NCI-H187 treated with DMSO at 0.1 percent for 48 hours (cell line): ENCODE measurements at places on chromosomes 1 and 21.

DNA sequence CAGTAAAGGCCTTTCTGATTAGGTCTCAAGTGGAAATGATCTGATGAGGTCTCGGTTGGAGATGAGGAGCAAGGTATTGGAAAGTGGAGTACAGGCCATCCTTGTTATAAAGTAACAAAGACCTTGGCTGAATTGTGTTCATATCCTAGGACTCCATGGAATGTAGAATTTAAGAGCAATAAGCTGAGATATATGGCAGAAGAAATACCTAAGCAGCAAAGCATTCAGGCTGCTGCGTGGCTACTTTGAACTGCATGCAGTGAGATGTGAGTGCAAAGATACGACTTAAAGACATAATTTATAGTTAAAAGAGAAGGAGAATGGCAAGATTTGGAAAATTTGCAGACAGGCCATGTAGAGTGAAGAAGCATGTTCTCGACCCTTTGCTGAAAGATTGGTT, 11.2 kb upstream of the XPR1 start:
- no peak for DNase-seq

DNA sequence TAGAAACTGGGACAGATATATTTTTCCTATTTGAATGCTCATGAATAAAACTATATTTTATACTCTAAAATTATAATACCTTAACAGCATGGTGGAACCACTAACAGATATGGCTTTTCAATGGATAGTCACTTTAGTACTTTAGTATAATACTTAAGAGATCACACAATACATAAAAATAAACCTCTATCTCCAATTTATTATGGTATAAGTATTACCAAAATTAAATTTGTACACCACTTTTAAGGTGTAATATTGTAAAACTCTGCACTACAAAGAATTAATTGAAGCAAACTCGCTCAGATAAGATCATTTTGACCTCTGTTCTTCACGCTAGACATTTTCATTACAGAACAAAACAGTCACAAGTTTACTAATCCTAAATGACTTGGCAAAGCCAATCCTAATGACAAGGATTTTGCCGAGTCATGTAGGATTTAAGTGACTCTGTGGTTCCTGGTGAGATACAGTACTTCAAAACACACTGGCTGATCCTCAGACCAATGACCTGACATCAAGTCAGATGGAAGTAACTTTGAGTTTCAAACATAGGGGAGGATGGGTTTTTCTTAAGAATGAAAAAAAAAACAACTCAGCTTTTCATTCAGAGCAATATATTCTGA, 200.6 kb downstream of the SMYD3 start:
- DNase-seq = no peak

- DNase-seq = peak; percentile 67
Observed at GRCh38 chr1:171841050-171841910, at the start of gene DNM3. TSS of gene DNM3 (plus strand) at chr1:171841498. CDS start at chr1:171841657, 159 bp downstream.

DNA sequence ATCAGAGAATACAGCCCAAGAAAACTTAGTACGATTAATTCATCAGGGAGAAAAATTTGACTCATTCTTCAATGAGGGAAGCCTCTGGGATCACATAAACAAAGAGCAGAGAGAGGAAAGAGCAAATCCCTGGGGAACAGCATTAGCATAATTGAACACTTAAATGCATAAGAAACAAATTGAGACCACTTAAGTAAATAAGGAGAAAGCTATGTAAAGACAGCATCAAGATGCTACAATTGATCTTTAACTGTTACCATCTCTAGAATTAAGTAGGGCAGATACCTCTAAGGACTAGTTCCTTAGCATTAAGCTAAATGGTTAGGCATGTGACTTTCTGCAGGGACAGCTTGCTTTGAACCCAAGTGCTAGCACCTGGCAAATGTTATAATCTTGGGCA, 265.1 kb upstream of the NEGR1 start:
- peak; percentile 58 for DNase-seq
